ENCODE measurements at places on chromosomes 1 and 21.

GRCh38 chr1:14848625-14849024, 250.1 kb downstream of the KAZN start:
- DNase-seq = no peak

- no peak for DNase-seq
Observed at GRCh38 chr1:8456991-8457390, 139.1 kb downstream of the SLC45A1 start.

- no peak for DNase-seq
Observed at GRCh38 chr1:6175411-6175828, 4.7 kb downstream of the CHD5 start.

- no peak for DNase-seq
Observed at GRCh38 chr1:29974316-29974724, 738.0 kb downstream of the PTPRU start.

DNA sequence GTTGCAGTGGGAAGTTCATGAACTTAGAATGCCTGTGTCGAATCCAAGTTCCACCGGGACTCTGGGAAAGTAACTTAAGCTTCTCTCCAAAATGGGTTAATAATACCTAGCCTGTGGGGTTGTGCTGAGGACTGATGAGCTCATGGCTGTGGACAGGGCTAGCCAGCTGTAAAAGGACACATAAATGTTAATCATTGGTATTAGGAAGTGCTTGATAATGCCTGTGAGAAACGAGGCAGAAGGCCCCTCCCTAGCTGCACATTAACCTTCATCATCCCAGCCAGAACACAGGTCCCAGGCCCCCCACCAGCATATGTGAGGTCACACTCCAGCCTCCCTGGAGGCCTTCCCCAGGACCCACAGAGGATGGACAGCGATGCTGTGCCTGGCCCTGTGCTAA, 789 bp upstream of the GJB4 start:
- DNase-seq = no peak

DNA sequence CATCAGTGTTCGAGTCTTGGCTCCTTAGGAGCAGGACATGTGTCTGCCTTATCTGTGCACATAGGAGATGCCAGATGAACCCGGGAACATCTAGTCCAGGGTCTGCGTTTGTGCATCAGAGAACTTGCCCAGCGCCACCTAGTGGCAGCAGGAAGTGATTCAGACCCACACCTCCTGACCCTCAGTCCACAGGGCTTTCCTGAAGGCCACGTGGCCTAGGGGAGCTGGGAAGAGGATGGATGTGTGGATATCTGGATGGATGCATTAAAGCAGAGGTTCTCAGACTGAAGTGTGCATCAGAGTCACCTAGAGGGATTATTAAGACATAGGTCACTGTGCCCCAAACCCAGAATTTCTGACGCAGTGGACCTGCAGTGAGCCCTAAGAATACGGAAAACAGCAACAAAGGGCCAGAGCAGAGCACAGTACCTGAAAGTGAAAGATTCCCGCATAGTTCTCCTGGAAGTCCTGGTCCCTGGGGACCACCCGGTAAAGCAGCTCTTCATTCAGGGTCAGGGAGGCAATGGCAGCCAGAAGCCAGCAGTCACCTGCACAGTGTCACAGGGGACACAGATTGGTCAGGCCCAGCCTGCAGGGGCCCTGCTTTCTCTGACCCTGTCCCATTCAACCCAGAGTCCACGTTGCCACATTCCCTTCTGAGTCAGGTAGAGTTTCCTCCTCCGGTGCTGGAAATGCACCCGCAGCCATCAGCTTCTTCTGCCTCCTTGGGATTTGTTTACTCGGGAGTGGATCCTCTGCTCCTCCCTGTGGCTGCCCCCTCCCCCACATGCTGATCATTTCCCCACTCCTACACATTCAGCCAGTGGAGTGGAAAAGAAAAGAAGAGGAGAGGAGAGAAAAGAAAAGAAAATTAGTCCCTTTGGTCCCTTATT, 37.0 kb downstream of the CAPN8 start:
- DNase-seq = no peak

GRCh38 chr1:185965870-185966269, 231.7 kb downstream of the HMCN1 start:
- no peak for DNase-seq

DNA sequence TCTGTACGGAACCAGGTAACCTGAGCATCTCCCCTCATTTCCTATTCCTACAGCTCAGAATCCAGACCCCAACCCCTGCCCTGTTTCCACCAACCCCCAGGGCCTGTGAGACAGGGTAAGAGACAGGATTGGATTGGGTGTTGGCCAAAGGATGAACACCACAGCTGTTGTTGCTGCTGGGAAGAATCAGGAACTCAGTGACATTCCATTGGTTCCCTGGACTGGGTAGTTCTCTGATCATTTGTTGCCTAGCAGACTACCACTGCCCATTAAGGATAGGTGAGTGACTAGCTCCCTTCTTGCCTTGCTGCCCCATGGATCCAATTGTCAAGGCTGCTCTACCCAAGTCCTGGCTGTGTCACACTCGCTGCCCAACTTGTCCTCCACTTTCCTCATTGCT, 10.0 kb downstream of the NCSTN start:
- no peak for DNase-seq

DNA sequence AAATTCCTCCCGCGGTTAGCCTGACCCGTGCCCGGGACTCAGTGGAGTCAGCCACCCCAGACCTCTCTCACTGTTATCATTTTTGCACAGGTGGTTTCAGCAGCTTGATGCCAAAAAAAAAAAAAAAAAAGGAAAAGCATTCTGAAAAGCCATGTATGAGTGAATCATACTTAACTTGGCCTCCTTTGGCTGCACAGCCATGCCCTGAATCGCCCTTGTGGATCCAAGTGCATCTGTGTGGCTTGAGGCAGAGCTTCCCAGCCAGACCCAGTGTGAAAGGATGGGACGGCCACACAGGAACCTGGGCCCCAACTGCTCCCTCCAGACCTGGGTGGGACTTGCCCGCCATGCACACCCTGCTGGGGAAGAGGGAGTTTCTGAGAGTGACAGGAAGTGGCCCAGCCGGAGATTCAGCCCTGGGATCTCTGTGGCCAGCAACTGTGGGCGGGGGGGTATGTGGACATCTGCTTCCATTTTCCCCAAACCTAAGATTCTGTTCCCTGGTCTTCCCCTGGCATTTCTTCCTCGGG, 8.6 kb downstream of the YBEY start:
- no peak for DNase-seq

DNA sequence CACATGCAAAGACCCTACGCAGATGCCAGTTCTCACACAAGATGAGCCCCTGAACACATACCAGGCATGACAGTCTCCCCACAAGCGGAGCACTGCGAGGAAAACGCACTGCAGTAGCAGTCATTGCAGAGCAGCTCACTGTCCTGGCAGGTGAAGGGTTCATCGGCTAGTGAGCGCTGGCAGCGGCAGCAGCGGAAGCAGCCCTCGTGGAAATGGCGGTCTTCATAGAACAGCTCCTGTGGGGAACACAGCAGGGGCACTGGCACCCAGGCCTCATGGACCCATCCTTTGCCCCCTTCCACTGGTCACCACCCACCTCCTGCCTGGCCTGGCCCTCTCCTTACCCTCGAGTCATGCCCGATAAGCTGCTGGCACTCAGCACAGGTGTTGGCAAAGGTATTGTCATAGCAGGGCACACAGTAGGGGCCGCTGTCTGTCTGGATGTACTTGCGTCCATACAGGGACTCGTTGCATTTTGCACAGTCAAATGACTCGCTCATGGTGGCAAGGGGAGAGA, 6.3 kb downstream of the FHL3 start:
- no peak for DNase-seq

DNA sequence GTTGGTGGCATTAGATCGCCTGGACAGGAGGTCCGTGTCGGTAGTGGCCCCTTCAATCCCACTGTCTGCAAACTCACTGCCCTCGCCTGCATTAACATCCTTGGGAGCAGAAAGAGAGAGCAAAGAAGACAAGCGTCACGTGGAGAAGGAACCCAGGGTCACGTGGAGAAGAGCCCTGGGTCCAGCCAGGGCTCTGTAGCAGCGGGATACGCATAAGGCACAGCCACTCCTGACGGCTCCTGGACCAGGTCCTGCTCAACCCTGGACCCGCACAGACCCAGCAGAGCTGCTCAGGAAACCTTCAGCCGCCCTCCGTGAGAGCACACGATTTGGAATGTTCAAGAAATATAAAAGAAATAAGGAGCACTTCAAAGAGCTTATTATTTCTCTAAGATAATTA, 92.0 kb downstream of the TIAM1 start:
- no peak for DNase-seq

DNA sequence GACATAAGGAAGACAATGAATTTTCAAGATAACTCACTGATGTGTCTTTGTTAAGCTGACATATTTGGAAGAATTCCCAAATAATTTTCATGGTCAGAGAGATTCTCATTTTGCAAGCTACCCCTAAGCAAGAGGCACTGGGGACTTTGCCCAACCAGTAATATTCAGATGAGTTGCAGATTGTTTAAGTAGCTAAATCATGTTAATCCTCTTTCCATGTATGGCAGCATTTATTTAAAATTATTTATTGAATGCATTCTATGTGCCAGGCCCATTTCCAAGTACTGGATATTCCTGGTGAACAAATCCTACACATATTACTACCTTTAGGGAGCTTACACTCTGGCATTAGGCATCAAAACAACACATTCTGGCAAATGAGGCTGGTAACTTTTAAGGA, 56.5 kb upstream of the BACH1 start:
- no peak for DNase-seq

GRCh38 chr1:63721531-63722189, 52.2 kb upstream of the ROR1 start:
- DNase-seq = no peak

- DNase-seq = no peak
Observed at GRCh38 chr1:182601913-182602312, 2.3 kb downstream of the RGS16 start.

GRCh38 chr21:15243406-15243805, 178.6 kb upstream of the NRIP1 start:
- DNase-seq = no peak

GRCh38 chr1:246750752-246751151, 26.5 kb downstream of the SCCPDH start:
- no peak for DNase-seq

DNA sequence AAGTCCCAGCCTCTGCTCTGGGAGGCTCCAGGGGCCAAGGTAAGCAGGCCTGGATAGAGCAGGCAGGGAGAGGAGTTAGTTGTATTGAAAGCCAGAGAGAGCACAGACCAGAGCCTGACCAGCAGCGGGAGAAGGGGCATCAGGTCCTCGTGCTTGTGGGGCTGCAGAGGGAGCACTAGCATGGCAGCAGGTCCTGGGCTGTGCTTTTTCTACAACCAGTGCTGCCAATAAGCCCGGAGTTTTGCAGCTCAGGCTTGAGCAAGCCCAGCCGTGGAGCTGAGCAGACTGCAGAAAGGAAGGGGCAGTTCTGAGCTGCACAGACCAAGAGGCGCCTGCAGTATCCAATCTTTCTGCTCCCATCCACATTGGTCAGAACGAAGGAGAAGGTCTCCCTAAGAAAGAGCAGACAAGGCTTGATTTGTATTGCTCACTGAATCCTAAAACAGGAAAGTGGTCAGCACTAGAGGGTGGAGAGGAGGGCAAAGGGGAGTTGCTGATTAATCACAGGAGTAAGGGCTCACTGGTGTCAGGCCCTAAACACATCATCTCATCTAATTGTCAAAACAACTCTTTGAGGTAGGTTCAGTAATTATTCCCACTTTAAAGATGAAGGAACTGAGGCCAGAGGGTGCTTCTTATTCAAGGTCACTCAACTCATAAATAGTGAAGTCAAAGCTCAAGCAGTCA, 2.7 kb downstream of the DENND2D start:
- no peak for DNase-seq

GRCh38 chr1:96296991-96297390, 424.6 kb upstream of the PTBP2 start:
- DNase-seq = no peak

GRCh38 chr1:91617285-91617765, 116.7 kb downstream of the CDC7 start:
- no peak for DNase-seq

GRCh38 chr1:48943393-48943792, 166.7 kb upstream of the BEND5 start:
- no peak for DNase-seq

- no peak for DNase-seq
Observed at GRCh38 chr1:179228783-179229213, 679 bp downstream of the ABL2 start.

- DNase-seq = no peak
Observed at GRCh38 chr1:109818271-109818987, 54.7 kb upstream of the EPS8L3 start.

DNA sequence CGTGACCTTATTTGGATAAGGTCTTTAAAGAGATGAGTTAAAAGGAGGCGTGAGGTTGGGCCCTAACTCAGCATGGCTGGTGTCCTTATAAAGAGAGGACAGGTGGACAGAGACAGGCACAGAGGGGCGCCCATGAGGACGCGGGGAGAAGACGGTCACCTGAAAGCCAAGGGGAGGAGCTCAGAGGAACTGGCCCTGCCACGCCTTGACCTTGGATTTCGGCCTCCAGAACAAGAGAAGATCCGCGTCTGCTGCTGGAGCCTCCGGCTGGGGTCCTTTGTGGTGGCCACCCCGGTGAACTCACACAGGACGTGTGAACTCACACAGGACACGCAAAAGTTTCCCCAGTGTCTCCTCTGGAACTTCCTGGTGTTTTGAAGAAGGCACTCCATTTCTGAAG, 122.7 kb downstream of the SIK1 start:
- DNase-seq = no peak

- no peak for DNase-seq
Observed at GRCh38 chr1:218778257-218779126, 395.2 kb upstream of the LYPLAL1 start.

- DNase-seq = no peak
Observed at GRCh38 chr1:38558055-38558454, 301.5 kb downstream of the RRAGC start.

DNA sequence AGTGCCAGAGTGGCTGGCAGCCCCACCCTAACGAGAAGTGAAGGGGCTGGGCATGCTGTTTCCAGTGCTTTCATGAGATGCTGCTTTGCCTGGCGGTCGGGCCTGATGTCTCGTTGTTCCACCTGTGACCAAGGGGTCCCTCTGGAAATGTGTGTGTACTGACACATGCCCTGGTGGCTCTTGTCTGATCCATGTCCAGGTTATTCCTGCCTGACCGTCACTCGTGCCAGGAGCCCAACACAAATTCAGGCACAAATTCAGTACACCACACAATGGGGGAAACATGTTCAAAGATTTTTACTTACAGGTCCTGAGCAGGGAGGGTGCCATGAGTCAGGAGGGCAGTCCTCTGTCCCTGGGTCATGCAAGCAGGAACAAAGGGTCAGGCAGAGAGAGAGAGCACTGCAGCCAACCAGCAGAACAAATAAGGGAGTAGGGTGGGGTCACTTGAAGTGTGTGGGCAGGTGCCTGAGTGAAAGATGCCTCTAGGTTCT, 76.3 kb downstream of the ADARB1 start:
- DNase-seq = no peak

DNA sequence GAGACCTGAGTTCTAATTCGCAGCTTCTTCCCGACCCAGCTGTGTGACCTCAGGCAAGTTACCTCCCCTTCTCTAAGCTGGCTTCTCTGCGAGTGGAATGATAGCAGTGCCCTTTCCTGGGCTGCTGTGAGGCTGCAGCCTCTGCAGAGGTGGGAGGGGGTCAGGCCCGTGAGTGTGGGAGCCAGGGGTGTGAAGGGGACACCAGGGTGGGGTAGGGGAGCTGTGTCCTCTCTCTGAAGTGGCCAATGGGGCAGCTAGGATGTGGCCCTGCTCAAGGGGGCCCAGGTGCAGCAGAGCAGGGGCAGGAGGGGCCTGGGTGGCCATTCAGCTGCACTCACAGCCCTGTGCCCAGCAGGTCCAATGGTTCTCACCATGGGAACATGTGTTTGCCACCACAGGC, 24.5 kb downstream of the DMRTB1 start:
- DNase-seq = no peak
